ENCODE measurements at places on chromosomes 16 and 17.
A peak's percentile ranks its signal among the peaks of the same experiment; 100 is the strongest.

GRCh38 chr16:90000733-90001427, 18.4 kb downstream of the DBNDD1 start:
- no peak for DNase-seq

GRCh38 chr17:57927048-57927723, 28.0 kb downstream of the CUEDC1 start:
- DNase-seq, result no peak

DNA sequence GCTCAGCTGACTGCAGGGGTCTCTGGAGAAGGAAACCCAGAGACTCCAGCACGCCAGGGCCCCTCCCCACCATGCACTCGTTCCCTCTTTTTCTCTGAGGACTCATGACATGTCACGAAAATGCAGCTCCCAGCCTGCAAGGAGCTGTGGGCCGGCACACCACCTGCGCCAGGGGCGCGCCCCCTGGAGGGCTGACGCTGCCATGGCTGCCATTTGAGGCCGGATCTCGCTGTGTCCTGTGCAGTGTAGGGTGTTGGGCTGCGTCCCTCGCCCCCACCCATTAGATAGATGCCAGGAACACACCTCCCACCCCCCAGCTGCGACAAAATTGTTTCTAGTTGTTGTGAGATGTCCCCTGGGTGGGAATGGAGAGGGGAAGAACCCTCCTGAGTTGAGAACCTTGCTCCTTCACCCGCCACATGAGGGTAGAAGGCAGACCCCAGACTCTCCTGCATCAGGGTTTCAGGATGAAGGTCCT, 8.2 kb downstream of the SYNGR2 start:
- peak; percentile 69 for DNase-seq

DNA sequence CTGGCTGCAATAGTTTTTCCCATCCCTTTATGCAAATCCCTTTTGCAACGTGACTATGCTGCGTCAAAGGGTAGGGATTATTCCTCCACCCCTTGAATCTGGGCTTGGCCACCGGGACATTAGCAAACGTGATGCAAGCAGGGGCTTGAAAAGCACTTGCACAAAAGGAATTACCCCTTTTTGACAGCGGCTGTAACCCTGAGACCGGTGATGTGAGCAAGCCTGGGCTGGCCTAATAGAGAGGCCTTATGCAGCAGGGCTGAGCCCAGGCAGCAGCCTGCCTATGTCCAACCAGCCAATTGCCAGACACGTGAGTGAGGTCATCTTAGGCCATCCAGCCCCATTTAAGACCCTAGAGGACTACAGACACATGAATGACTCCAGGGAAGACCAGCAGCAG, 30.4 kb upstream of the PAFAH1B1 start:
- no peak for DNase-seq

DNA sequence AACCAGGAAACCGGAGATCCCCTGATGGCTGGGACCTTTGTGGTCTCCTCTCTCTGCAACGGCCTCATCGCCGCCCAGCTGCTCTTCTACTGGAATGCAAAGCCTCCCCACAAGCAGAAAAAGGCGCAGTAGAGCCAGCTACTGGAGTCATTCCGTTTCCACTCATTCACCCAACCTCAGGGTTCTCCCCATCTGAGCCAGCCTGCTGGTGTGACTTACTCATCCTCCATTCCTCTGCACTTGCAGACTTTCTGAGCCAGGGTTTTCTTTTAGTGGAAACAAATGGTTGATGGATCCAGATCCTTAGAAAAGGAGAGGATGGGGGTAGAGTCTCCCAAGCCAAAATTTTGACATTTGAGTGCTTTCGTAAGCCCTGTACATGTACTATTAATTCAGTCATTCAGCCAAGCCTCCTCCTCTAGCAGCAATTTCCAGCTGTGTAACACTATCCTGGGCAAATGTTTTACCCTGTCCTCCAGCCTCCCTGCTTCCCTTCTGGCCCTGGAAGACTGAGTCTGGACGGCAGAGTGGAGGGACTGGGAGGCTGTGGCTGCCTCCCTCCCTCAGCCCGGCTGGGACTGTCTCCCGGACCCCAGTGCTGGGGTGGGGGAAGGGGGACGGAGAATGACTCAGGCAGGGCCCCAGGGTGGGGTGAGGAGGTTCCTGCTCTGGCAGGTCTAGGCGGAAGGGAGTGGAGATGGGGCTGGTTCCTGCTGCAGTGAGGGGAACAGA, 2.3 kb downstream of the SOX15 start:
- no peak for DNase-seq

DNA sequence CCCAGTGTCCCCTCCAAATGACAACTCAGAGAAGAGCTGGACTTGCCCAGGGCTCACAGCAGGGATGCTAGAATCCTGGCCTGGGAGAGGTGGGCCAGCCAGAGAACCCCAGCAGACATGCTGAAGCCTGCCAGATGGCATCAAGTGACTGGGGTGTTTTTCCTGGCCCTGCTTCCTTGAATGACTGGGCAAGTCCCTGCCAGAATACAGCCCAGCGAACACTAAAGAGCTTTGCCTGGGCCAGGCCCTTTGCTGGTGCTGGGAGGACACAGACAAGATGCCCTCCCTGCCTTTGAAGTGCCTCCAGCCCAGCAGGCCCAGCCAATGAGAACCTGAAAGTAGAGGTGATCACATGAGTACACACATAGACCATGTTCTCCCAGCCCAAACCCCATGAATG, 11.5 kb downstream of the ZNF319 start:
- no peak for DNase-seq

DNA sequence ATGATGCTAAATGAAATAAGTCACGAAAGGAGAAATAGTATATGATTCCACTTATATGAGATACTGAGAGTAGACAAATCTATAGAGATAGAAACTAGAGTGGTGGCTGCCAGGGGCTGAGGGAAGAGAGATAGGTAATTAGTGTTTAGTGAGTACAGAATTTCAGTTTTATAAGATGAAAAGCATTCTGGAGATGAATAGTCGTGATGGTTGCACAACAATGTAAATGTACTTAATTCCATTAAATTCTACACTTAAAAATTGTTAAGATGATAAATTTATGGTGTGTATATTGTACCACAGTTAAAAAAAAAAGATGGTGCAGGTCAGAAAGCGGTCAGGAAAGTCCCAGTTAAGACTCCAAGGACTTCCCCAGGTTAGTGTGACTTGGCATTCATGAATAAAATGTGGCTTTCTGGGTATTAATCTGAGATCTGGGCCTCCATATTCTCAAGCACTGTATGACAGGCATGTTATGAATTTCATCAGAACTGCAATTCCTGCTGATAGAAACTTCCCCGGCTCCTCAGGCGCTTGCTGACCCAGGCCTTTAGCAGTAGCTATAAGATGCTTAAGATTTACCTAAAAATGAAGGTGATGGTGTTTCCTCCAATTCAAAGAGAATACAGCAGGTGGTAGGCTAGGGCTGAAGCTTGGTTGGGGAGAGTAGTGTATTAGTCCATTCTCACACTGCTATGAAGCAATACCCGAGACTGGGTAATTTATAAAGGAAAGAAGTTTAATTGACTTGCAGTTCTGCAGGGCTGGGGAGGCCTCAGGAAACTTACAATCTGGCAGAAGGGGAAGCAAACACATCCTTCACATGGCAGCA, 115.3 kb upstream of the SOX9 start:
- DNase-seq, result no peak

DNA sequence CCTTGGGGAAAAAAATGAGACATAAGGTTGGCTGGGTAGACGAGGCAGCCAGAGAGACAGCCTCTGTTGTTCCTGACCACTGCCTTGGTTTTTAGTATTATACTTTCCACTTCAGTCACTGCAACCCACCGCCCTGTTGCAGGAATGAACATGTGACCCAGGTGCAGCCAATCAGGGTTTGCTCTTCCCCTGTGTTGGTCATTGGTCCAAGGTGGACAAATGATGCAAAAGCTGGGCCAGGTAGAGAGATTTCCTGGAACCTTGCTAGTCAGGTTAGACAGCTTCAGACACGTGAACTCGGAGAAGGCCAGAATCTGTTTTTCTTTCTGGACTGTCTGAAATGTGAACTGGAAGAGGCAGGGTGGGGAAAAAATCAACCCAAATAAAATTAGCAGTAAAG, 452.4 kb upstream of the RBFOX1 start:
- DNase-seq, result no peak

DNA sequence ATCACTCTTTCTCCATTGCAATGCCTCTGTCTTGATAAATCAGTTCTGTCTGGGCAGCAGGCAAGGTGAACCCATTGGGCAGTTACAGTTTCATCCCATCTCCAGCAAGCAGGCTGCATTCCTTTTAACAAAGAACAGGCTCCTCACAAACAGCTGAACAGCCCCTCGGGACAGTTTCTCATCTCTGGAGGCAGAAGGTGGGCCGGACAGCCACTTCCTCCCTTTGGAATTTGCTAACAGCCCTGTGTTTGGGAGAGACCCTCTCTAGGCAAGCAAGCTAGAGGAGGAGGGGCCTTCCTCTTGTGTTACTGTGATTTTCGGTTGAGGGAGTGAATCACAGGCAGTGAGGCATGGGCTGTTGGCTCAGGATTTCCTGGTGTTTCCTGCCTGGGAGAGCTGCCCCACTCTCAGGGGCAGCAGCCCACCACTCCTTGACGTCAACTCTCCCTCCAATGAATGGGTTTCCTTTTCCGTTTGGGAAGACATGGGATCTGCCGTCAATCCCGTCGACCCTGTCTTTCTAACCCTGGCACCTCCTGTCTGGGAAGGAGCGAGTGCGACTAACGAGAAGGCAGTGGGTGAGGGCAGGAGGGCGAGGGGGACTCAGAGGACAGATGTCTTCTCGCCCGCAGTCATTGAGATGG, 3.7 kb upstream of the PGS1 start:
- no peak for DNase-seq

DNA sequence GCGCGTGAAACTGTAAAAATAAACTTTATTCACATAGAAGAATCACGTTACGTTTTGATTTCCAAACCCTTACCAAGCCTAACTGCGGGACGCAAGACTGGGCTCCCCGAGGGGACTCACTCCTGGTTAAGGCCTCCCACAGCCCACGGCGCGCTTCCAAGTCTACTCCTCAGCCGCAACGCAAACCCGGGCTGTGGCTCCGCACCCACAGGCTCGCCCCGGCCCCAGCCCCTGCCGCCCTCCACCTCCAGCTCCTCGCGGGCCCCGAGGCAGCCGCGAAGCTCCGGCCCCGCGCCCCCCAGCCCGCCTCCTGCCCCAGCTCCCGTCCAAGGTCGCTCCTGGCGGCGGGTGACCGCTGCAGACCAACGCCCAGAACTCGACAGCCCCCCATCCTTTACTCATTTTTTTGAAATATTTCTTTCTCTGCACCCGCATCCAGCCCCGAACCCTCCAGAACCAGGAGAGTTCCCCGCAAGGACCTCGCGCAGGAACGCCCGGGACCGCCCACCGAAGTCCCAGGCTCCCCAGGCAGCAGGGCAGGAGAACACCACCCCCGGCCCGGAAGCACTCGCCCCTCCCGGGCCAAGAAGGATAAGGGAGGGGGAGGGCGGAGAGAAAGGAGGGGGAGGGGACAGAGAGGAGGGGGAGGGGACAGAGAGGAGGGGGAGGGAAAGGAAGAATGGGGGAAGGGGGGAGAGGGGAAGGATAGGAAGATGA, 912 bp downstream of the USP22 start:
- peak; percentile 37 for DNase-seq

- no peak for DNase-seq
Observed at GRCh38 chr17:57305908-57306504, 49.7 kb downstream of the MSI2 start.

DNA sequence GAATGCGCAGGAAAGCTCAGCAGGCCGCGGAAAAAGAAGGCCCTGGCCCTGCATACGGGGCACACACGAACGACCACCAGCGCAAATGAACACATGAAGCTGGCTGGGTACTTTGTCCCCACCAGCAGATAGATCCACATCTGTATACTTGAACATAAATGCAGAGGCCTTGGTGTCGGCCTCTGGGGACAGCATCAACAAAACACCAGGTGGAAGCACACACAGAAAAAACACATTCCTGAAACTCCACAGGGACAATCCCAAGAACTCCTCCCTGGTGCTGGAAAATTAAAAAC, 606 bp upstream of the ZBTB4 start:
- DNase-seq, result no peak

DNA sequence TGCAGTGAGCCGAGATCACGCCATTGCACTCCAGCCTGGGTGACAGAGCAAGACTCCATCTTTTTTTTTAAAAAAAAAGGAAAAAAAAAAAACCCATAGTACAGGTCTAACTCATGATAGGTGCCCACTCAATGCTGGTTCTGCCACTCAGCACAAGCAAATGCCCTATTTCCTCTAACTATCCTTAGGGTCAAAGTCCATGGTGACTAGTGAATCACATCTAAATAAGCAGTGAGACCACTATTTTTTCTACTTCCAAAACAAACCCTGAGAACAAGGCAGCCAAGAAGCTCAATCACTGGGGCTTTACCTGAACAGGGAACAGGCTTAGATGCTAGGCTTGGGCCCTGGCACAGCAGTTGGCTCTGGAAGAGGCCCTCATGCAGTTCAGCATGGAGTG, 3.4 kb downstream of the BLTP2 start:
- DNase-seq, result no peak

GRCh38 chr17:73986641-73987177, 216.8 kb upstream of the RPL38 start:
- DNase-seq, result no peak

GRCh38 chr16:30053376-30054015, 12.1 kb upstream of the ALDOA start:
- no peak for DNase-seq

DNA sequence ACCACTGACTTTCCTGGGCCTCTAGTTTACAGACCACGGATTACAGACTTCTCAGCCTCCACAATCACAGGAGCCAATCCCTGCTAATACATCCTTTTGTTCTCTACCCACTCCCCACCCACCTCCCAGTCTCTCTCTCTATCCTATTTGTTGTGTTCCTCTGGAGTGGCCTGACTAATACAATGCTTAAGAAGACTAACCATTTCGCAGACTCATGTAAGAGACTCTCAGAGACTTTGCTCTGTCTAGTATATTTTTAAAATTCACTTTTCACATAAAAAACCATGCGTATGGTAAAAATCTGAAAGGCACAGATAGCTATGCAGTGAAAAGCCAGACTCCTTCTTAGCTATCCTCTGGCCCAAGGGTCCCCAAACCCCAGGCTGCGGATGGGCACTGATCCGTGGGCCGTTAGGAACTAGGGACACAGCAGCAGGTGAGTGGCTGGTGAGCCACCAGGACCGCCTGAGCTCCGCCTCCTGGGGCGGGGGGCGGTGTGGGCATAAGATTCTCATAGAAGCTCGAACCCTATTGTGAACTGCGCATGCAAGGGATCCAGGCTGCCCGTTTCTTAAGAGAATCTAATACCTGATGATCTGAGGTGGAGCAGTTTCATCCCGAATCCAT, 7.6 kb downstream of the PIK3R6 start:
- no peak for DNase-seq

- DNase-seq, result no peak
Observed at GRCh38 chr16:84990782-84991181, 20.6 kb downstream of the ZDHHC7 start.

GRCh38 chr17:61380836-61381525, 18.7 kb upstream of the TBX2 start:
- no peak for DNase-seq

DNA sequence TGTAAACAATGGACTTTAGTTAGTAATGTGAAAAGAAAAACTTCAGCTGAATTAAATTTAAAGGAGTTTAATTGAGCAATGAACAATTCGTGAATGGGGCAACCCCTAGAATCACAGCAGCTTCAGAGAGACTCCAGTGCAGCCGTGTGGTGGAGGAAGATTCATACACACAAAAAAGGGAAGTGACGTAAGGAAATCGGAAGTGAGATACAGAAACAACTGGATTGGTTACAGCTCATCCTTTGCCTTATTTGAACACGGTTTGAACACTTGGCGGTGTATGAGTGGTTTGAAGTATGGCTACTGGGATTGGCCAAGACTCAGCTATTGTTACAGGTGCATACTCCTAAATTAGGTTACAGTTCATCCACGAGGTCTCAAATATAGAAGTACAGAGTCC, 460.4 kb upstream of the ASIC2 start:
- DNase-seq, result no peak
